Right ventricle myocardium inferior (tissue), 1 donor: ENCODE measurements at places on chromosomes 2 and 18. TPM values are rescaled to one million over a fixed set of nuclear protein-coding genes. Genes with fewer than 3 reads are reported as not detected.

HNRNPLL gene
- 22.5 TPM for total RNA-seq

DQX1 gene
- total RNA-seq, result not detected

KIDINS220 gene
- 49.0 TPM for total RNA-seq

DNA sequence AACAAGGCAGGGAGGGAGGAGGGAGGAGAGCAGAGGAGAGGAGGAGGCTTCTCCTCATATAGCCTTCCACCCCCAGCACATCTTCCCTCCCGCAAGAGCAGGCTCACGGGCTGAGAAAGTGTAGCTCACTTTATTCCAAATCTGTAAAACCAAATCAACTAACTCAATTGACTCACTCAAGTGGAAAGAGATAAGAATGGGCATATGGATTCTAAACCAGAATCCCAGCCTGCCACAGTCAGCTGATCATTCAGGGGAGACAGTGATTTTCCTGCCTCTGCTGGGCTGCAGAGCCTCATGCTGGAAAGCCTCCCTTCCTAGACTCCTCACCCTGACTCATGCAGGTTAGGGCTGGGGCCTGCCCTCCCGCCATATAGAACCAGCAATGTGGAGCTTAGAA is 4.2 kb upstream of the TWSG1 start:
- DNase-seq, result no peak

DNA sequence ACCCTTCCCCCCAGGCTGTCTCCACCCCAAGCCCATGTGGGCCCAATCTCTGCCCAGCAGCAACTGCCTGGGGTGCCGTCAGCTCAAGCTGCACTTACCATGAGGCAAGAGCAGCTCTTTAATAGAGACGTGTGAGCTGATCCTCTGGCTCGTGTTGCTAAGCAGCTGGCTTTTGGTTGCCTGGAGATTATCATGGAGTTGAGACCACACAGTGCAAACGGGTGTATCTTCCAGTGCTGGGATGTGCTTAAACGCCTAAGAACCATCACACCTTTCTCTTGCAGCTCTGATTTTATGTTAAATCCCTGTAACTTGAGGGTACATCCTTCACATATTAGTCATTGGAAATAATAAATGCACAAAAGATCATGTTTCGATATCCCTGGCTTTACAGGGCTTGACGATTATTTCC is 271.1 kb downstream of the PRKCE start:
- DNase-seq, result peak; percentile 76

GRCh38 chr2:46770622-46771021 is 145.0 kb downstream of the MCFD2 start:
- DNase-seq, result no peak

- no peak for DNase-seq
Measured at GRCh38 chr2:181066333-181066732, 85.9 kb downstream of the UBE2E3 start.

- no peak for DNase-seq
Measured at GRCh38 chr18:11177382-11177781, 28.0 kb upstream of the PIEZO2 start.

DNA sequence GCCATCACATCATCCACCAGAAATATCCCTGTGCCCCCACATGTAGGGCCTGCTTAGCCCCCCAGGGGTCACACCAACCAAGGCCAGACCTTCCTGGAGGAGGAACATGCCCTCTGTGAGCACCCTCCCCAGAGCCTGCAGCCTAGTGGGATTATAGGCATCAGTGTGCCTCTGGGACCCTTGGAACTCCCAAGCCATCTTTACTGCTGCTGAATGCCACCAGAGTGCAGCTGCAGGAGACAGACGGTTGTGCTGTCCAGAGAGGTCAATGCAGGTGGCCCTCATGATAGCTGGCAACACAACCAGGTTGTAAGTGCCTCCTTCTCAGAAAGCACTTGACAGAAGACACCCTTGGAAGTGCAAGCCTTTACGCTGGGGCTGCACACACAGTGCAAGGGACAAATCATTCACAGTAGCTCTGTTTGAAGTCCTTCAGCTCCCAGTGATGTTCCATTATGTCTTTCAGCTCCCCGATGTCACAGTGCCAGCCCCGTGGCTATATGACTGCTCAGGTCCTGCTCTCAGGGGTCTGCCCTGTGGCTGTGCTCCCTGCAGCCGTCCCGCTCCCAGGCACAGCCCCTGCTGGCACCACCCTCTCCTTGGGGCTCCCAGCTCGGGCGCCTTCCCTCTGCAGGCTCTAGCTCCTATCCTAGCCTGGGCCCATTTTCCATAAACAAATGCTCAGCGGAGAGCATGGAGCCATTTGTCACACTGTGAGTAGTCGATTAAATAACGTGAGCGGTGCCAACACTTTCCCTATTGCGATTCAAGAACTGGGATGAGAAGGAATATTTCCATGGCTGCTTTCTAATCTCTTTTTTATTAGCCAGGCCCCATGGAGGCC is 65.1 kb downstream of the EDAR start:
- DNase-seq, result no peak

GRCh38 chr2:143796051-143796450 is 666.8 kb downstream of the ARHGAP15 start:
- DNase-seq, result no peak

DNA sequence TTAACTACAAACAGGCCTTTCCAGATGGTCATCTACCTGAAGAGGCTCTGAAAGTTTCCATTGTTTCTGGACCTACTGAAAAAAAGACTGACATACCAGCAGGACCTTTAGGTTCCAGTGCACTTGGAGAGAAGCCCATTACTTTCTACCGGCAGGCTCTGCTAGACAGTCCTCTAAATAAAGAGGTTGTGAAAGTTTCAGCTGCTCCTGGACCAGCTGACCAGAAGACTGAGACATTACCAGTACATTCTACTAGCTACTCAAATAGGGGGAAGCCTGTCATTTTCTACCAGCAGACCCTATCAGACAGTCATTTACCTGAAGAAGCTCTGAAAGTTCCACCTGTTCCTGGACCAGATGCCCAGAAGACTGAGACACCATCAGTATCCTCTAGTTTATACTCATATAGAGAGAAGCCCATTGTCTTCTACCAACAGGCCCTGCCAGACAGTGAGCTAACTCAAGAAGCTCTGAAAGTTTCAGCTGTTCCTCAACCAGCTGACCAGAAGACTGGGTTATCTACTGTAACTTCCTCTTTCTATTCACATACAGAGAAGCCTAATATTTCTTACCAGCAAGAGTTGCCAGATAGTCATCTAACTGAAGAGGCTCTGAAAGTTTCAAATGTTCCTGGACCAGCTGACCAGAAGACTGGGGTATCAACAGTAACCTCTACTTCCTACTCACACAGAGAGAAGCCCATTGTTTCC is 65.8 kb downstream of the ALMS1 start:
- no peak for DNase-seq

GRCh38 chr2:121075641-121076497 is 209.1 kb downstream of the TFCP2L1 start:
- DNase-seq, result no peak
